ENCODE measurements at places on chromosomes 1 and 21.

GRCh38 chr1:36212782-36213181 is 11.5 kb upstream of the THRAP3 start:
- DNase-seq: no peak

GRCh38 chr1:234478481-234479309 is at the start of gene TARBP1:
TARBP1 (minus strand) TSS chr1:234479179; CDS start chr1:234479103, 76 bp downstream.
- DNase-seq: peak; percentile 88

DNA sequence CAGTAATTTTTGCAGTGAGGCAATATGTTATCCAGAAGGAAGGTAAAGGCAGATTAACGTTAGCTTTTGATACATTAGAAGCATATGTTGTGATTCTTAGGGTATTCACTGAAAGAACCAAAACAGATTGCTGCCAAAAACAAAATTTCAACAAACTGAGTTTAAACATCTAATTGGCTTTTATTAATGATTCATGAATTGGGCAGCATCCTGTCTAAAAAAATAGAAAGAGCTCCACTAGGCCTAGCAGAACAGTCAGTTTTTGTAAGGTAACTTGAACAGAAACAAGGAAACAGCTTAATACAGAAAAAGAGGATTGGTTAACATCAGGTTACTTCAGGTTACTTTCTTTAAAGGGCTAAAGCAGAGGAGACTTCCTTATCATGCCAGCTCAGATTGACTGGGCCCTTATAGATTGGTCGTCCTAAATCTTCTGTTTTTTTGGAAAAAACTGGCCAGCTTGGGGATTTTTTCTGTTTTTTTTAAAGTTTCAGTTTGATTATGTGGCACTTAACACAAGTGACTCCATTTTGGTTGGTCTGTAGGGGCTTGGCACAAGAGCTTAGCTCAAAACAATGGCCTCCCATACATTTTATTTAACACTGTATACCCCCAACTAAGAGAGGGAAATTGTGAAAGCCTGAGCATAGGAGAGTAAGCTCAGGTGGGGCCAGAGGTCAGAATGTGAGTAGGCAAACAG is 36.8 kb upstream of the GALNT2 start:
- DNase-seq: no peak

- no peak for DNase-seq
These were observed 15.7 kb downstream of the REG4 start for GRCh38 chr1:119795261-119796200.
